Memory B cell (primary cell): ENCODE measurements at places on chromosomes 6 and 20.

- H3K36me3 ChIP-seq: peaks cover 19% of the 10 kb centered on the region
- no peak for DNase-seq
- no peak overlapping the region for H3K27ac ChIP-seq
- no peak overlapping the region for H3K4me3 ChIP-seq
These were observed 251.0 kb downstream of the UST start for GRCh38 chr6:148997865-148998264.

DNA sequence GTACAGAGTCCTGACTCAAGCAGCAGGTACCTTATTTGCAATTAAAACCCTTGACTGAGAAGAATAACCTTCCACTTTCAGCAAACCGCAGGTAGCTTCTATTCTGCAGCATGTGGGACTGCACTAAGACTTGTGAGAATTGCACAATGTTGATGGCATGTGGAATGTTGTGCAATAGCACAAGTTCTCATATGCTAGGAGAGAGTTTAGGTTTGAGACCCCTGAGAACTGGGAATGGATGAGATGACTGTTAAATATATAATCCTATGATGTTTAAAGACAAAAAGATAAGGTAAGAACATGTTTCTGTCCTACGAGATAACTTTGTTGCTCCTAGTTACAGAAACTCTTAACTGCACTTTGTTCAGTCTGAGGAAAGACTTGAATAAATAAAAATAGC is 194.6 kb downstream of the OTOR start:
- H3K4me1 ChIP-seq: no peaks in the 10 kb centered on the region
- no peaks in the 10 kb centered on the region for H3K27me3 ChIP-seq
- no peaks in the 10 kb centered on the region for H3K36me3 ChIP-seq

DNA sequence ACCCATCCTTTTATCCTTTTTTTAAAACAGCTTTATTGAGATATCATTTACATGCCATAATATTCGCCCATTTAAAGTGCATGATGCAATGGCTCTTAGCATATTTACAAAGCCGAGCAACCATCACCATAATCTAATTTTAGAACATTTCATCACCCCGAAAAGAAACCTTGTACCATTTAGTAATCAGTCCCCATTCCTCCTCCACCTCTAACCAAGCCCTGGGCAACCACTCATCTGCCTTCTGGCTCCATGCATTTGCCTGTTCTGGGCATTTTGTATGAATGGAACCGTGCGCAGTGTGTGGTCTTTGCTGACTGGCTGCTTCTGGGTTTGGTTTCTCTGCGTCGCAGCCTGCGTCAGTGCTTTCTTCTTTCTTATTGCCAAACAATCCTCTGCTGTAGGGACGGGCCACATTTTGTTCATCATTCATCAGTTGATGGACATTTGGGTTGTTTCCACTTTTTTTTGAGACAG is 10.2 kb upstream of the EEF1A2 start:
- peaks cover 17% of the 10 kb centered on the region for H3K27me3 ChIP-seq
- H3K4me3 ChIP-seq: no peak overlapping the region

- no peak overlapping the region for H3K27ac ChIP-seq
- H3K4me3 ChIP-seq: no peak overlapping the region
- no peaks in the 10 kb centered on the region for H3K4me1 ChIP-seq
- peaks cover 27% of the 10 kb centered on the region for H3K36me3 ChIP-seq
- DNase-seq: no peak
- no peaks in the 10 kb centered on the region for H3K27me3 ChIP-seq
These were observed 45.8 kb downstream of the TM9SF4 start for GRCh38 chr20:32155017-32155981.

GRCh38 chr6:87982134-87982533 is 65.5 kb upstream of the SPACA1 start:
- H3K27me3 ChIP-seq: peaks cover 5% of the 10 kb centered on the region
- H3K4me3 ChIP-seq: no peak overlapping the region
- H3K27ac ChIP-seq: no peak overlapping the region
- H3K36me3 ChIP-seq: no peaks in the 10 kb centered on the region
- DNase-seq: no peak
- H3K4me1 ChIP-seq: peaks cover 2% of the 10 kb centered on the region

GRCh38 chr20:21632031-21632734 is 73.3 kb upstream of the PAX1 start:
- no peaks in the 10 kb centered on the region for H3K4me1 ChIP-seq
- no peak overlapping the region for H3K4me3 ChIP-seq
- H3K27ac ChIP-seq: no peak overlapping the region
- no peak for DNase-seq

DNA sequence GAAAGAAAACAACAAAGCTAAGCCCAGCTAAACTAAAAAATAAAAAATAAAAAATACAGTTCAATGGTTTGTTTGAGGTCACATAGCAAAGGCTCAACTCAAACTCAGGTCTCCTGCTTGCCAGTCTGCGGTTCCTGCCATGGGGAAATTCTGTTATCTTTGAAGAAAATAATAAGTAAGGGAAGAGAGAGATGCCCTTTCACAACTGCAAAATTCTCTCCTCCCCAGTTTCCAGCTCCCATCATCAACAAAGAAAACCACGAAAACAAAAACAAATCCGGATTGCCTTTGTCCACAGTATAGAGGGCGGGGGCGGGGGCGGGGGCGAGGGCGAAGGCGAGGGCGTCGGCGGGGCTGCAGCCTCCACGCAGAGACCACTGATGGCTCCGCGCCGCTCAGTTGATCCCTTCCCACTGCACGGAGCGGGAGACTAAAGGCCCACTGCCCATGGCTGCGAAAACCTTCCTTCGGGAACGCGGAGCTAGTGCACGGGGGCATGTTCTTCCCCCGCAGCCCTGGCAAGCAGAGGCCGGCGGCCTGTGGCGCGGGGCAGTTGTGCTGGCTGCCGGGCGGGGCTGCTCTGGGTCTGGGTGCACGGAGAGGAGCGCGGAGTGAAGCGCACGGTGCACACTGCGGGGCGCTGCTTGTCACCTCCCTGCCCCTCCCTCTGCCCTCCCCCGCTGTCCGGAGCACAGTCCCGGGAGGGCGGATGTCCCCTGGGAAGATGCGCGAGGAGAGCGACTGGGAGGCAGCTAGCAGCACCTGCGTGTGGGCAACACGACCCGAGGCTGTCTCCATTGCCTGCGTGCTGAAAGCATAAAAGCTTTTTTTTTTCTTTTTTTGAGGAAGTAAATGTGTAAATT is 54.1 kb upstream of the TPD52L1 start:
- peak overlapping the region; percentile 16 for H3K4me3 ChIP-seq
- H3K27ac ChIP-seq: no peak overlapping the region
- DNase-seq: peak; percentile 14
- no peaks in the 10 kb centered on the region for H3K36me3 ChIP-seq
- no peaks in the 10 kb centered on the region for H3K4me1 ChIP-seq

DNA sequence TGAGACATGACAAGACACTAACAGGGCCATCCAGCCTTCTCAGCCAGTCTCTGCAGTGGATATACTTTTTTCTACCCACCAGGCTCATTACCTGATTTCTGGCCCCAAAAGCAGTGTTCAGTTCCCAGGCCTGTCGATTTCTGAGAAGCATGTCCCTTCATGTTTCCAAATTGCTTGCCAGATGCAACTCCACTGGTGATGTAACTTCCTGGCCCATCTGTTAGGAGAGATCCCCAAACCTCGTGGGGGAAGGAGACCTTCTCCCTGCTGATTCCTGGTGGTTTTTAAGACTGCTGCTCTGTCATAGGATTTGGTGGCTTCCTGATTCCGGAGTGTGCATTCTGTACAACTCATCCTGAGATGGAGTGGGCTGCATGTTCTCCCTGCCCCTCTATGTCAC is 31.6 kb upstream of the MRPS10 start:
- H3K4me3 ChIP-seq: no peak overlapping the region
- no peaks in the 10 kb centered on the region for H3K4me1 ChIP-seq
- peaks cover 4% of the 10 kb centered on the region for H3K36me3 ChIP-seq
- DNase-seq: no peak
